Amygdala (tissue), 56 donors: ENCODE measurements at places on chromosomes 3 and 15.

DNA sequence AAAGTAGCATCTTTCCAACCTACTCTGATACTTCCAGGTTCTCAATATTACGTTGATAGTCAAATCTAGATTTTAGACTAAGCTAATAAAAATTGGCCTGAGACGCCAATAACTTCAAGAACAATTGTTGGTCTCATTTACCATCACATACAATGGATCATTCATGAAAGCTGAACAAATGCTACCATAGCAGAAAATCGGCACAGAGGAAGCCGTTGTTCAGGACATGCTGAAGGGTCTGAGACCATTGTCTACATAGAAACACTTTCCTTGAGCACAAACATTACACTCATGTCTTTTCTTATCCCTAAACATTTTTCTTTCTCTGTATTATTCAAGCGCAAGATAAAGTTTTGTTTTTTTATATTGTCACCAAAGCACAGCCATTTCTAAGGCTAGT is 37.2 kb upstream of the FHIT start:
- DNase-seq = peak; percentile 3

- no peak for DNase-seq
These were observed 50.9 kb downstream of the C3orf20 start for GRCh38 chr3:14725564-14726440.

DNA sequence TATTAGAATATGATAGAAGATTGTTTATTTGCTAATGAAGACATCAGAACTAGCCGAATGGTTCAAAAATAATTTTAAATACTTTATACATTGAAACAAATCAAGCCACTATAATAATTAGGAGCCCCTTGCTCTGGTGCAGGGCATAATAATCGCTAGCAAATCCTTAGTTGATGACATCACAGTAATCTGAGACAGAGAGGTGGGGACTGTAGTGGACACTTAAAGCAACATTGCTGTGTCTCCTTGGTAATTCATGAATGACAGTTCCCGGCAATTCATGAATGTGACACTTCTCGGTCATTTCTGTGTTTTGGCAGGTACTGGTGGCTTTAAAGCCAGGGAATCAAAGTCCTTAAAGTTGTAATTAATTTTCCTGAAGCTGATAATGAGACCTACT is 114.3 kb downstream of the PPM1L start:
- DNase-seq = no peak

DNA sequence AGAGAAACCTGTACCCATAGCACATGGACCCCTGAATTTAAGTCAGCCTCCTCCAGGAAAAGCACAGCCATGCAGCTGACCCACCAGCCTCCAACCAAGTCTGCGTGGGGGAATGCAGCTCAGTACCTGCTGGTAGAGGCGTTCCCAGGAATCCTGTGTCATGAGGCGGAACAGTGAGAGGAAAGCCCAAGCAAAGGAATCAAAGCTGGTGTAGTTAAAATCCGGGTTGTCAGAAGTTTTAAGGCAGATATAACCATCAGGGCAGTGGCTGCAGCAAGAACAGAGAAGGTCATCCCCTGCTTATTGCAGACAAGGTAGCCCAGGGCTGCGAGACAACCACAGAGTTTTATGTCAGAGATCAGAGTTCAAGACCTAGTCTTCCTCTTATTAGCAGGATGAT is 59.1 kb downstream of the SCN10A start:
- no peak for DNase-seq

DNA sequence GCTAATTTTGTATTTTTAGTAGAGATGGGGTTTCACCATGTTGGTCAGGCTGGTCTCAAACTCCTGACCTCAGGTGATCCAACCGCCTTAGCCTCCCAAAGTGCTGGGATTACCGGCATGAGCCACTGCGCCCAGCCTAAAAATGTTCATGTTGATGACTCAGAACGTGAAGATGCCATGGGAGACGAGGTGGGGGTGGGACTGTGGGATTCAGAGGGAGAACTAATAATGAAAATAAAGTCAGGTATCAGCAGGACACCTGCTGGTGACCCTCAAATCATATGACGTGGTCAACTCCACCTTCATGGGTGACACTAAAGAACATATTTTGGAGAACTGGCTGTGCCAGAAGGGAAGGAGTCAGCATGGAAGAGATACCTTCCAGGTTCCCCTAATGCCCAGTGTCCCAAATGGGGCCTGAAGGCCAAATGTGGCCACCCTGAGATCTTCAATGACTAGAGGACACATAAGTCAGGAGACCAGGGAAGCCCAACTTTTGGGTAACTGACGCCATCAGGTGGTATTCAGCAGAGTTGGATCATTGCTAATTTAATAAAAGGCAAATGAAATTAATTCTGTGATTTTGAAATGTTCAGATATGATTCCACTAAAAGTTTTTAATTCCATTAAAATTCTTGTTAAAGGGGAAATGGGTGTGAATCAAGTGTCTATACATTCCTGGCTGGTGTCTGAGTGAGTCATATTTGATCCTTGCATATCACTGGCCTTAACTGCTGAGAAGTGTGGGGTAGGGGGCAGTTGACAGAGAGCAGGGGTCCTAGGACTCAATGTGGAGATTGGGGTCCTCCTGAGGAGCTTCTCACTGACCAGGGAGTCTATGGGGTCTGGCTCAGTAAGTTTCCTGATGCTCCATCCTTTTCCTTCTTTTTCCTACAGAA is 88.6 kb upstream of the GSK3B start:
- DNase-seq = no peak
